ENCODE measurements at places on chromosomes 3 and 15.
A peak's percentile ranks its signal among the peaks of the same experiment; 100 is the strongest.

DNA sequence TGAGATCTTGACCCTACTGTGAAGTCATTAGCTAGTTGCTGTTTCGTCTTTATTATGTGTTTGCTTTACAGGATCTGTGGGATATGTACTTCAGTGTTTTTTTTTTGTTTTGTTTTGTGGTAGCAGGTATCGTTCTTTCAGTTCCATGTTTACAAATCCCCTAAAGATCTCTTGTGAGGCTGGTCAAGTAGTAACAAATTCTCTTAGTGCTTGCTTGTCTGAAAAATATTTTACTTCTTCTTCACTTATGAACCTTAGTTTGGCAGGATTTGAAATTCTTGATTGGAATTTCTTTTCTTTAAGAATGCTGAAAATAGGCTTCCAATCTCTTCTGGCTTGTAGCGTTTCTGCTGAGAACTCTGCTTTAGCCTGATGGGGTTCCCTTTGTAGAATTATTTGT lies 235.8 kb upstream of the ALCAM start:
- no peak overlapping the region for H3K27ac ChIP-seq
- H3K36me3 ChIP-seq = no peaks in the 10 kb centered on the region
- no peaks in the 10 kb centered on the region for H3K4me1 ChIP-seq
- H3K27me3 ChIP-seq = no peaks in the 10 kb centered on the region
- H3K4me3 ChIP-seq = no peak overlapping the region

GRCh38 chr3:140128631-140129030 lies 193.6 kb downstream of the CLSTN2 start:
- DNase-seq = no peak
- H3K4me1 ChIP-seq = no peaks in the 10 kb centered on the region
- H3K4me3 ChIP-seq = no peak overlapping the region
- H3K36me3 ChIP-seq = no peaks in the 10 kb centered on the region

GRCh38 chr15:43516185-43516584 lies 1.2 kb upstream of the MAP1A start:
- no peak overlapping the region for H3K4me3 ChIP-seq
- no peaks in the 10 kb centered on the region for H3K36me3 ChIP-seq
- peaks cover 59% of the 10 kb centered on the region for H3K4me1 ChIP-seq
- H3K27ac ChIP-seq = no peak overlapping the region

DNA sequence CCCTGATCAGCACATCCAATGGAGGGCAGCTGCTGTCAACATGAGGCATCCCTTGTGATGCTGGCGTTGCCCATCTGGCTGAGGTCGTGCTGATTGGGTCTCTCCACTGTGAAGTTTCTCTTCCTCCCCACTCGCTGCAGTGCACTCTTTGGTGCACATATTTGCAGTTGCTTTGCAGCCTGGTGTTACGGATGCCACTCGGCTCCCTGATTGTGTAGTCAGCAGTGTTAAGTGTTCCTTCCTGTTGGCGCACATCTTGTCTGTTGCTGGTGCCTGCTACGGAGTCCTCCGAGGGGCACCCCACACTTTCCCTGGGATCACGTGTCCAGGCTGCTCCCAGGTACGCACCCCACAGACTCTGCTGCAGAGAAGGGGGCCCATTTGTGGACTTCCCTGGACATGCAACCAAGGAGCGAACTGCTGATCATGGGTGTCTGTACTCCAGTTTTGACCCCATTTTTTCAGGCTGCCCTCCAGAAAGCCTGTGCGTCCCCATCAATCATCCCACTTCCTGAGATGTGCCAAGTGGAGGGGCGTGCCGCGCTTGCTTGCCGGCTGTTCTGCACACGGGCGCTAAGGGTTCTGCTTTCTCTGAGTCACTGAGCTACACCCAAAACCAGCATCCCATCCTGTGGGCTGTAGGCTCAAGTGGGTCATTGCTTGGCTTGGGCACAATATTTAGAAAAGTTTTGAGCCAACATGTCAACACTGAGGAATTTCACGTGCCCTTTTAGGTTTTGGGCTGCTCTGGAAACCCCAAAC lies 98.6 kb downstream of the FBLN2 start:
- no peak overlapping the region for H3K27ac ChIP-seq
- no peaks in the 10 kb centered on the region for H3K36me3 ChIP-seq
- peaks cover 44% of the 10 kb centered on the region for H3K27me3 ChIP-seq
- H3K4me3 ChIP-seq = no peak overlapping the region

GRCh38 chr15:34855413-34855812 lies 60.1 kb upstream of the ACTC1 start:
- H3K4me3 ChIP-seq = no peak overlapping the region
- H3K36me3 ChIP-seq = peaks cover 46% of the 10 kb centered on the region
- no peak for DNase-seq

- H3K4me3 ChIP-seq = no peak overlapping the region
- no peaks in the 10 kb centered on the region for H3K36me3 ChIP-seq
- peaks cover 3% of the 10 kb centered on the region for H3K27me3 ChIP-seq
- no peaks in the 10 kb centered on the region for H3K4me1 ChIP-seq
- H3K27ac ChIP-seq = no peak overlapping the region
These were observed 40.8 kb downstream of the MRAS start for GRCh38 chr3:138389144-138389601.

- H3K4me1 ChIP-seq = no peaks in the 10 kb centered on the region
- peaks cover 34% of the 10 kb centered on the region for H3K27me3 ChIP-seq
- H3K27ac ChIP-seq = no peak overlapping the region
- no peak overlapping the region for H3K4me3 ChIP-seq
These were observed 3.1 kb downstream of the ARPIN start for GRCh38 chr15:89909611-89910010.

DNA sequence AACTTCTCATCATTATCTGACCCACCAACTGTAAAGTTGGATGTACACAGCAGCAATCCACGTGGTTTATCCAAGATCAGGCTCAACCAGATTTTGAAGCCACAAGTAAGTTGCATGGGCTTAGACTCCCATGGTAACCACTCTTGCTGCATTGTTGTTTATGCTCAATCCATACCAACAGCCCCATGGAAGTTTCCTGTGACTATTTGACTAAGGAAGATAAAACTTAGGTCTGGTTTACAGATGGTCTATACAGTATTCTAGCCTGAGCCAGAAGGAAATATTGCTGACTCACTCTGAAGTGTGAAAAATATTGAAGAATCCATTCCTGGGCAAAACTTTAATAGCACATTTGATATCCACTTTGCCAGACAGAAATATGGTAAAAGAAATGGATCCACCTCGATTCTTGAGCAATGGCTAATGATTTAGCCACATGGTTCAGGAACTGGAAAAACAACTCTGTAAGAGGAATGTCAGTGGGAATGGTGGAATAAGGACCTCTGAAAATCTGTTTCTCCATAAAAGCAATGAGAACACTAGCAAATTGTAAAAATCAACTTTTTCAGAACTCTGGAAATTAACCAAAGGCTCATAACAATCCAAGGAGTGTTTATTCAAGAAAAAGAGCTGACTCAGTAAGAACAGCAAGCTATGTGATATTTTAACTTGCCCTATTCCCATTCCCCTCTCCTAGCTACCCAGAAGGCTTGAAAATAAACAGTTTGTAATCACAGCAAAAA lies 162.9 kb upstream of the STT3B start:
- H3K36me3 ChIP-seq = peaks cover 2% of the 10 kb centered on the region
- H3K4me1 ChIP-seq = peaks cover 14% of the 10 kb centered on the region
- H3K27ac ChIP-seq = no peak overlapping the region

DNA sequence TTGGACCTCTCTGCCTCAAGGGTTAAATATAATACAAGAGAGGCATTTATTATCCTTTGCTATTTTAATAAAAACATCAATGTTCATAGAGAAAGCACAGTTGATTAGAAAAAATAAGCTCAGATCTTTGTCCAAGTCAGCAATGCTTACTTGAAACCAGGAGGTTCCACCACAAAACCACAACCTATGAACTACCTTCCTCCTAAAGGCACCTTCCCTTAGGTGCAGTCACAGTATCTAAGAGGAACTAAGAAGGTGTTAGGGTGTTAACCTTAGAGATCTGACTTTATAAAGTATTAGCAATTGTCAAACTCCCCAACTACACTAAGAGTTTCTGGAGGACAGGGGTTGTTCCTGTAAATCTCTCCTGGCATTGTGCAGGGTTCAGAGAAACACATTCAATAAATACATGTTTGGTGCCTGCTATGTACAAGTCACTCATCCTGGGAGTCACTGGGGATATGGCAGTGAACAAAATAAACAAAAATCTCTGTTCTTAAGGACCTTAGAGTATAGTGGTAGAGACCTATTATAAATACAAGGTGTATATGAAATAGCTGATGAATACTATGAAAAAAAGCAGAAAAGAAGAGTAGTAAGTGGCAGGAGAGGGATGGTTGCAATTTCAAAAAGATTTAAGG lies 208.6 kb downstream of the NFKBIZ start:
- no peak overlapping the region for H3K4me3 ChIP-seq
- peaks cover 9% of the 10 kb centered on the region for H3K36me3 ChIP-seq
- H3K4me1 ChIP-seq = peaks cover 28% of the 10 kb centered on the region
- peak overlapping the region; percentile 71 for H3K27ac ChIP-seq
- H3K27me3 ChIP-seq = no peaks in the 10 kb centered on the region

DNA sequence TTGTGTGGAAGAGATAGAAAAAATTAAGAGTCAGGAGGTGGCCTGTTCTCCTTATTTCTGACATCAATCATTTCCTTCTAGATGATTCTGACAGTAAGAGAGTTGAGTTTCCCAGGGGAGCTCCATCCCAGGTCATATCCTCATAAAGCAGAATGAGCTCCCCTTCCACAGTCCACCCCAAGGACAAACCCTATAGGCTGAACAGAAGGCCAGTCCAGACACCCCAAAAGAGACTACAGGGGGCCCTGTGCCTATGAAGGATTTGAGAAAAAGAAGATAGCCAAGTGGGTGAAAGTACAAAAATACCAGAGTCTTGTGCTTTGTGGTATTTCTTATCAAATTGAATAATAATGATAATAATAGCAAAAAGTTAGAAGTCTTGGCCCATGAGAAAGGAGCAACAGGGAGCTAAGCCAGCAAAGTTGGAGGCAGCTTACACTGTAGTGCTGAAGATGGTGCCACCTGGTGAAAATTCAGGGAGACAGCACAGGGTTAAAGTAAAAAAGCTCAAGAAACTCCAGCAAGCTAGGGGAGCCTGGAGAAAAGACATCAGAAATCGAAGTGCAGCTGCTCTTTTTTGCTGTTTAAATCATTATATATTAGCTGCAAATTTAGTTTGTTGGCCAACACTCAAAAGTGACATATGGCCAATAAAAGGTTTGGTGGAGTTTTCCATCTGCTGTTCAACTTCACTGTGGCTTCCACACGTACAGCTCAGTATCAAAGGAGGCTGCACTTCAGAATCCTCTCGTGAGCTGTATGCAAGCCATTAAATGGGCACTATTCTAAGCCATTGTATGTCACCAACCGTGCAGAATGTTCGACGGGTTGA lies 35.8 kb upstream of the SLC24A5 start:
- no peak for DNase-seq
- H3K36me3 ChIP-seq = no peaks in the 10 kb centered on the region
- H3K27me3 ChIP-seq = peaks cover 5% of the 10 kb centered on the region
- no peaks in the 10 kb centered on the region for H3K4me1 ChIP-seq

- H3K4me3 ChIP-seq = no peak overlapping the region
- DNase-seq = no peak
- no peaks in the 10 kb centered on the region for H3K36me3 ChIP-seq
- H3K27ac ChIP-seq = no peak overlapping the region
These were observed 33.8 kb upstream of the RASGRF1 start for GRCh38 chr15:79124388-79124787.

GRCh38 chr3:100982710-100983109 lies 10.5 kb downstream of the ABI3BP start:
- H3K4me1 ChIP-seq = no peaks in the 10 kb centered on the region
- no peak overlapping the region for H3K27ac ChIP-seq
- DNase-seq = no peak
- H3K4me3 ChIP-seq = no peak overlapping the region

GRCh38 chr3:133295199-133295901 lies 104.5 kb upstream of the BFSP2 start:
- no peak overlapping the region for H3K4me3 ChIP-seq
- no peak overlapping the region for H3K27ac ChIP-seq
- no peaks in the 10 kb centered on the region for H3K27me3 ChIP-seq

DNA sequence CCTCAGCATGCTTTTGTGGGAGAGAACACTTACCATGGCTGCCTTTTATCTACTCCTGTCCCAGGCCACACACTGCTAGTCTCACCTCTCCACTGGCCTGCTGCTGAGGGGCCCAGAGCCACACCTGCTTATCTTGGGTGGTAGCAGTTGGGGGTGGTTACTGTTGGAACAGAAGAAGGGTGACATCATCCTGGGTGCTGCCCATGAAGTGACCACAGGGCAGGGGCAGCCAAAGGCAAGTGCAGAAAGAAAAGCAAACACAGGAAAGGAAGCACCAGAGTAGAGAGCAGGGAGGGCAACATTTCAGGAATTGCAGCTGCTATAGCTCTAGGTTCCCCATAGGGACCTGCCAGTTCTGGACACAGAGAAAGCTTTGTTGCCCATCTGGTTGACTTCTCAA lies 345.2 kb downstream of the VPS13C start:
- no peaks in the 10 kb centered on the region for H3K4me1 ChIP-seq
- no peak overlapping the region for H3K27ac ChIP-seq
- DNase-seq = no peak

- no peaks in the 10 kb centered on the region for H3K4me1 ChIP-seq
- no peak for DNase-seq
- no peaks in the 10 kb centered on the region for H3K27me3 ChIP-seq
- H3K4me3 ChIP-seq = no peak overlapping the region
These were observed 123.5 kb upstream of the CRBN start for GRCh38 chr3:3302964-3303363.

DNA sequence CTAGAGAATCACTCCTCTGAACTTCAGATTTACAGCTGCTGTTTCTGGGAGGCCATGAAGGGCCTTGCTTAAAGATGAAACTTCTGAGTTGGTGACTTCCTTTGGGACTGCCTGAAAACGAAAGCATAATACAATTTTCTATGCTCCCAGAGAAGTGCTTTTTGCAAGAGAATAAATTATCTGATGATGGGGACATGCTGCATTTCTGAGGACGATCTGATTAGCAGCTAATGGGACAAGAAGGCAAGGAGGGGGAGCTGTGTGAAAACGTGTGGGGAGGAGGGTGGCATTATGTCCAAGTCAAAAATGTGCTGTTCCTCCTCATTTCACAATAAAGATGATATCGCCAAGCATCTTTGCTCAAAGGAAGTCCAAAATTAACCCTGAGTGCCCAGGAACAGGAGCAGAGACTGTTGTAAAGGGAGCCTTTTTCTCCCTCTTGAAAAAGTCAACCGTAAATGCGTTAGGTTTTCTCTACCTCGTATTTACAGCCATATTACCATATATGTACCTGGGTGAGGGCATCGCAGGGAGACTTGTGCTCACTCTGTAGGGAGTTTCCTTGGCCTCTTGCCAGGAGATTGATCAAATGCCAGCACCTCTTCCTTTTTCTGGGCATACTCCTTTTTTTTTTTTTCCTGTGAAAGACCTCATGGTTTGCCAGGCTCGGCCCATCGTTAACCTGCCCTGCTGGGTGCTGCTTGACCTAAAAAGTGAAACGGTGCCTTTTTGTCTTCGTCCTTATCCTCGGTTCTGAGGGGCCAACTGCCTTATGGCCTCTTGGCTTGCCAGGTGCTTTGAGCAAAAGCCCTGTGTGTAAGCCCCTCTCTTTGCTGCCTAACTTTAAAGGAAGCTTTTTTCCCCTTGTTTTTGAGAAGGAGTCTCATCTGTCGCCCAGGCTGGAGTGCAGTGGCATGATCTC lies 11.5 kb downstream of the ITPR1 start:
- no peak for DNase-seq
- H3K27ac ChIP-seq = peak overlapping the region; percentile 98
- peak overlapping the region; percentile 77 for H3K4me3 ChIP-seq
- peaks cover 58% of the 10 kb centered on the region for H3K4me1 ChIP-seq
